ENCODE measurements at places on chromosomes 3 and 15.
A peak's percentile ranks its signal among the peaks of the same experiment; 100 is the strongest.

DNA sequence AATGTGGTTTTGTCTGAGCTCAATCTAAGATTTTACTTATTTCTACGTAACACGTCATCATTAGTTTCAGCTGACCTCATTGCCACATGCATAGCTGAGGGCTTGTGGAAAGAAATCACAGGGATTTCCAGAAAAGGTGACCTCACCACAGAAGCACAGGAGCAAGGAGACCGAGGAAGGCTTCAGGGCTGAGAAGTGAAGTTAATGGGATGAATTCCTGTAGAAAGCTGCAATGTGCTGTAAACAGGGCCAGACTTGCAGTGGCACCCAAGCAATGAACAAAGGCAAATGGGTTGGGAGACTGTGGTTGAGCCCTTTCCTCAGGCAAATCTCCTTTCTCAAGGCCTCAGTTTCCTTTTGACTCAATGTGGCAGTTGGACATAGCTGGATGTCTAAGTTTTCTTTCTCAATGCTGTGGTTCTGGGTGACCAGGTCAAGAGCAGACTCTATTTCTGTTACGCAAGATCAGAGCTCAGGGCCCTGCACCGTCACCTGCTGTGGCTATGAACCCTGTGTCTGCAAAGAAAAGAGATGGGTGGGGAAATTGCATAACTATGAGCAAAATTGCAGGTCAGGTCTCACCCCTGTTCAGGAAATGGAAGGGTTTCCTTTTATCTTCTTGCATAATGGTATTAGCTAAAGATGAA lies 252.2 kb upstream of the TBL1XR1 start:
- no peaks in the 10 kb centered on the region for H3K36me3 ChIP-seq
- peak overlapping the region; percentile 54 for H3K4me3 ChIP-seq
- peak; percentile 21 for DNase-seq
- peaks cover 12% of the 10 kb centered on the region for H3K4me1 ChIP-seq

GRCh38 chr15:77183066-77183465 lies 112.2 kb upstream of the TSPAN3 start:
- H3K27me3 ChIP-seq = no peaks in the 10 kb centered on the region
- H3K27ac ChIP-seq = peak overlapping the region; percentile 12
- DNase-seq = no peak
- no peaks in the 10 kb centered on the region for H3K36me3 ChIP-seq
- no peak overlapping the region for H3K4me3 ChIP-seq

GRCh38 chr3:15165061-15165460 lies 41.0 kb upstream of the CAPN7 start:
- H3K4me1 ChIP-seq = no peaks in the 10 kb centered on the region
- no peak overlapping the region for H3K27ac ChIP-seq
- no peak for DNase-seq
- H3K36me3 ChIP-seq = no peaks in the 10 kb centered on the region

GRCh38 chr3:48299746-48300712 lies 33.4 kb downstream of the SPINK8 start:
- DNase-seq = peak; percentile 10
- peak overlapping the region; percentile 98 for H3K27ac ChIP-seq
- peaks cover 20% of the 10 kb centered on the region for H3K36me3 ChIP-seq
- H3K4me1 ChIP-seq = peaks cover 31% of the 10 kb centered on the region

DNA sequence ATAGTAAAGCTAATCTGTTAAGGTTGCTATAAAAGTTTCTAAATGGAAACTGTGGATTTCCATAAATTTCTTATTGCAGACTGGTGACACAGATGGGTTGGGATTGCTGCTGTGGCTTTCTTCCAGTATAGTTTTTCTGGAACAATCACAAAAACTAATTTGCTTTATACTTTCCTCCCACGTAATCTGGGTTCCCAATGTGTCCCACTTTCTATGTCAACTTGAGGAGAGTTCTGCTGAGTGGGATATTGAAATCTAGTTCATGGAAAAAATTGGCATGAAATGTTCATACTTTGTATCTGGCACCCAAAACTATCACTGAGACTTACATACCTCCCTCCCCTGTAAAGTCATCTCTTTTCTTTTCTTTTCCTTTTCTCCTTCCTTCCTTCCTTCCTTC lies 126.8 kb downstream of the TGFBR2 start:
- peaks cover 15% of the 10 kb centered on the region for H3K4me1 ChIP-seq
- H3K27ac ChIP-seq = no peak overlapping the region
- DNase-seq = no peak
- H3K4me3 ChIP-seq = no peak overlapping the region
- H3K27me3 ChIP-seq = no peaks in the 10 kb centered on the region

GRCh38 chr3:139679220-139679775 lies 1.5 kb upstream of the NMNAT3 start:
- no peak overlapping the region for H3K27ac ChIP-seq
- no peaks in the 10 kb centered on the region for H3K36me3 ChIP-seq
- peaks cover 5% of the 10 kb centered on the region for H3K27me3 ChIP-seq
- H3K4me1 ChIP-seq = no peaks in the 10 kb centered on the region

GRCh38 chr3:85020828-85021227 lies 62.0 kb downstream of the CADM2 start:
- no peaks in the 10 kb centered on the region for H3K4me1 ChIP-seq
- H3K27me3 ChIP-seq = no peaks in the 10 kb centered on the region
- H3K27ac ChIP-seq = no peak overlapping the region
- no peak for DNase-seq
- no peak overlapping the region for H3K4me3 ChIP-seq

DNA sequence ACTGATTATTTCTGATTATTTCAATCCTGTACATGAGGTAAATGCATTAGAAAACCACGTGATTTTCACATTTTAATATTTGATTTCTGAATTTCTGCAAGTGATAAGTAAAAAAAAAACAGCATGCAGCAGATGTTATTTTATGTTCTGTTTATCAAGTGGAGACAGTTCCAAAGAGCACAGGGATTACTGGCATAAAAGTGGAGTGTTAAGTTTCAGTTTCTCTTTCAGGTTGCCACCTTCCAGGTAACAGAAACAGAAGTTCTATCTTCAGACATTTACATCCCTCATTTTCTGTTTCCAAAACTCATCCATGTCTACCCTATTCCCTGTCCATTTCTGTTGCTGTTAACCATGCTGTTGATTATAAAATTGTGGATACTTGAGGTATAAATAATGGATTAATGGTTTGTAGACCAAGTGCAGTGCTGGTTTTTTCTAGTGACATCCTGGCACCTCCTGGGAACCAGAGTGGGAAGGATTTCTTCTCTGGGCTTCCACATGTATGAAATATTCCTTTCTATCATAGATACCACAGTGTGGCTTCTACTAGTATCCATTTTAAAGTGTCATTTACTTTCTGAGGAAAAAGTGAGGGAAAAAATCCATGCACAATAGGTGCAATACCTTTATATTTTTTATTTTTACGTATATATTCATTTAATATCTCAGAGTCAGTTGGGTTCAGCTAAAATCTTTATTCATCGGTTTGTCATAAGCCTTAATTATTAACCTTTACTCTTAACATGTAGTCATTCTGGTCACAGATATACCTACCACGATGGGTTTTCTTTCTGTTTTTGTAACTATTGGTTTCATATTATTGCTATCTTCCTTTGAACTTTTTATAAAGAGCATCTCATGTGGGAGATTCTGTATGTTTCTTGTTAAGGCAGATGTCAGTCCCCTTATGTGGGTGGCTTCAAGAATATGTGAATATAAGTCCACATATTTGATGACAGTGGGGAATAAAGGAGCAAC lies 1010.0 kb downstream of the SQOR start:
- no peaks in the 10 kb centered on the region for H3K27me3 ChIP-seq
- no peak for DNase-seq
- no peaks in the 10 kb centered on the region for H3K4me1 ChIP-seq
- no peaks in the 10 kb centered on the region for H3K36me3 ChIP-seq

DNA sequence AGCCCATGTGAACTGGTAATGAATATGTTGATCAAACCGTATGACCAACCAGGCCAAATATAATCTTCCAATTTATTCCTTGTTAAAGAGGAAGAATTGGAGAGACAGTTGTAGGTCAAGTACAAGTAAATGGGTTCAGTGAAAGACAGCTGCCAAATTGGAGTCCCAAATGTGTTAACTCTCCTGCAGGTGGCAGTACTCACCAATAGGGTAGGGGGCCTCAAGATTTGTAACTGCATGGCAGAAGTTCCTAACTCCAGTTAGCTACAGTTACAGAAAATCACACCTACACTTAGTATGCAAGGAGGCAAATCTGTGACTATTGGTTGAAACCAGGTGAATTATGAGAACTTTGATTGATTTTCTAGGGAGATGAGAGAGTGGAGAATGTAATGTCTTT lies 278.0 kb downstream of the ZBBX start:
- no peak overlapping the region for H3K4me3 ChIP-seq
- H3K27me3 ChIP-seq = no peaks in the 10 kb centered on the region
- H3K4me1 ChIP-seq = no peaks in the 10 kb centered on the region
- H3K36me3 ChIP-seq = no peaks in the 10 kb centered on the region
- DNase-seq = no peak
- no peak overlapping the region for H3K27ac ChIP-seq

DNA sequence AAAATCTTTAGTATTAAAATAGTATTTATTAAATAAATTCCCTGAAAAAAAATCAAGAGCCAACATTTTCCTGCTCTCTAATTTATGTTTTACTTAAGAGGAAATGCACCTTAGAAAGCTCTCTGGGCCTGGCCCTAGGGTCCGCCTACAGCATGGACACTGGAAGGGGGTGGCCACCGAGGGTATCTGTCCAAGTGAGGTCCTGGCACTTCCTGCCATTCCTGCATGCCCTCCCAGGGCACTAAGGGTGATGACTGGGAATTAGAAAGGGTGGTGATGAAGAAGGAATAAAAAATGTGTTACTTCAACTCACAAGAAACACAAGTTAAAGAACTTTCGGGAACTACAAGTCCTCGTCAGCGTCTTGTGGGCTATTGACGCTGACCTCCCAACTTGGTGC lies 92.8 kb downstream of the MAGI1 start:
- H3K4me1 ChIP-seq = no peaks in the 10 kb centered on the region
- no peaks in the 10 kb centered on the region for H3K27me3 ChIP-seq
- no peak for DNase-seq

GRCh38 chr3:4290272-4290893 lies 12.8 kb upstream of the SETMAR start:
- H3K27me3 ChIP-seq = peaks cover 16% of the 10 kb centered on the region
- no peak overlapping the region for H3K27ac ChIP-seq
- peak; percentile 13 for DNase-seq
- no peaks in the 10 kb centered on the region for H3K36me3 ChIP-seq
- no peaks in the 10 kb centered on the region for H3K4me1 ChIP-seq
- no peak overlapping the region for H3K4me3 ChIP-seq

GRCh38 chr3:9768141-9768775 lies 1.5 kb downstream of the CAMK1 start:
- H3K27ac ChIP-seq = peak overlapping the region; percentile 75
- peak overlapping the region; percentile 4 for H3K4me3 ChIP-seq
- H3K4me1 ChIP-seq = peaks cover 21% of the 10 kb centered on the region
- peaks cover 3% of the 10 kb centered on the region for H3K36me3 ChIP-seq
- no peak for DNase-seq

DNA sequence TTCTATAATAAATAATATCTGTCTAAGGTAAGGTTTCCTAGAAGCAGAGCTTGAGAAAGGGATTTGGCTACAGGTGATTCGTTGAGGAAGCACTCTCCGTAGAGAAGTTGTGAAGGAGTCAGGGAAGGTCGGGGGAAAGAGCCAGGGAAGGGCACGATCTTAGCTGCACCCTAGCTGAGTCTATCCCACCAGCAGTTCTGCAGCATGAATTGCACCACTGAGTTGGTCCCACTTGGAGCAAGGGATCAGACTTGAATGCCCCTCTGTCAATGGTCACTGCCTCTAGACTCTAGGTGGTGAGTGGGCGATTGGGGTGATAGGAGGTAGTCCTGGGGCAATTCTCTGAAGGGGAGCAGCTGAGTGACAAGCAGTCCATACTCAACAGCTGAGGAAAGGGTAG lies 13.5 kb downstream of the TMC3 start:
- H3K36me3 ChIP-seq = no peaks in the 10 kb centered on the region
- peaks cover 30% of the 10 kb centered on the region for H3K27me3 ChIP-seq
- no peak overlapping the region for H3K4me3 ChIP-seq
- H3K27ac ChIP-seq = no peak overlapping the region
- no peak for DNase-seq
- no peaks in the 10 kb centered on the region for H3K4me1 ChIP-seq

DNA sequence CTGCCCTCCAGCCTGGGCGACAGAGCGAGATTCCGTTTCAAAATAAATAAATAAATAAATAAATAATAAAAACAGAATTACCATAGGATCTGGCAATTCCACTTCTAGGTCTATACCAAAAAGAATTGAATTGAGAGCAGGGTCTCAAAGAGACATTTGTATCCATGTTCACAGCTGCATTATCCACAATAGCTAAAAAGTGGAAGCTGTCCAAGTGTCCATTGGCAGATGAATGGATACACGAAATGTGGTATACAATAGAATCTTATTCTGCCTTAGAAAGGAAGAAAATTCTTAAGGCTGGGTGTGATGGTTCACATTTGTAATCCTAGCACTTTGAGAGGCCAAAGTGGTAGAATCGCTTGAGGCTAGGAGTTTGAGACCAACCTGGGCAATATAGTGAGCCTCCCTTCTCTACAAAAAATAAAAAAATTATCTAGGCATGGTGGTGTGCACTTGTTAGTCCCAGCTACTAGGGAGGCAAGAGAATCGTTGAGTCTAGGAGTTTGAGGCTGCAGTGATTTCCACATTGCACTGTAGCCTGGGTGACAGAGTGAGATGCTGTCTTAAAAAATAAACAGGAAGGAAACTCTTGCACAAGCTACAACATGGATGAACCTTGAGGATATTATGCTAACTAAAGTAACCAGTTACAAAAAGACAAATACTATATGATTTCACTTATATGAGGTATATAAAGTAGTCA lies 24.2 kb downstream of the PFKFB4 start:
- no peaks in the 10 kb centered on the region for H3K27me3 ChIP-seq
- H3K4me3 ChIP-seq = no peak overlapping the region
- no peaks in the 10 kb centered on the region for H3K4me1 ChIP-seq
- H3K36me3 ChIP-seq = no peaks in the 10 kb centered on the region

- peaks cover 29% of the 10 kb centered on the region for H3K4me1 ChIP-seq
- peak overlapping the region; percentile 14 for H3K27ac ChIP-seq
- peak overlapping the region; percentile 14 for H3K4me3 ChIP-seq
- no peaks in the 10 kb centered on the region for H3K27me3 ChIP-seq
These were observed 1.5 kb upstream of the CD200R1L start for GRCh38 chr3:112848196-112848595.

DNA sequence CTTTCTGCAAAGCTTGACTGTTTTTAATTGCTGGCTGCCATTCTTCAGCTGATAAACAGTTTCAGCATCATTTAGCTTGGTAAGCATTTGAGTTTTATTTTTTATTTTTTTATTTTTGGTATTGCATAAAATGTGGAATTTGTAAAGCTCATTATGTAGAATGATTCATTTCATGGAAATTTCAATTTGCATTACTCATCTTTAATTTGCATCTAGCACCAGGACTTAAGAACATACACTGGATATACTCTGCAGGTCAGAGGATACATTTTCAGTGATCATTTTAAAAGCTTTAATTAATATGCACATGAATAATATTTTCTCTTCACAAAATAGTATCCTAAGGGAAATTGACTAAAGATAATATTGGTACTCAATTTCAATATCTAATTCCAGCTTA lies 732.4 kb upstream of the BCHE start:
- no peaks in the 10 kb centered on the region for H3K4me1 ChIP-seq
- no peak for DNase-seq
- no peaks in the 10 kb centered on the region for H3K36me3 ChIP-seq
- no peak overlapping the region for H3K4me3 ChIP-seq

All from effector memory CD8-positive, alpha-beta T cell (primary cell).